ENCODE measurements at places on chromosomes 12 and 14.

DNA sequence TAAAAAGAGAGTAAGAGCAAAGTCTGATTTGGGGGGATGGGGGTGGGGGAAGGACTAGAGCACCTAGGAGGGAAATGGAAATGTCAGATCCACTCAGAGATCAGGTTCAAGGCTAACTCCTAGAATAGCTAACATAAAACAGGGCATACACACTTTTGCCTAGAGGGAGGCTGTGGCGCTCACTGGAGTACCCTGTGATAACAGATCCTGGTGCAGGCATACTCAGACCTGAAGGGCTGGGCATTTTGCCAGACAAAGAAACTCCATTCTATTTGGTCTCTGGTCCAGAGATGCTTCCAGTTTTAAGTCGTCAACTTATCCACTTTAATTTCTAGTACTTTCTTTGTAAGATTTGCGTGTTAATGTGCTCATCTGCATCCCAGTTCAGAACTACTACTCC, 5.8 kb downstream of the CTDSP2 start:
- DNase-seq = no peak

DNA sequence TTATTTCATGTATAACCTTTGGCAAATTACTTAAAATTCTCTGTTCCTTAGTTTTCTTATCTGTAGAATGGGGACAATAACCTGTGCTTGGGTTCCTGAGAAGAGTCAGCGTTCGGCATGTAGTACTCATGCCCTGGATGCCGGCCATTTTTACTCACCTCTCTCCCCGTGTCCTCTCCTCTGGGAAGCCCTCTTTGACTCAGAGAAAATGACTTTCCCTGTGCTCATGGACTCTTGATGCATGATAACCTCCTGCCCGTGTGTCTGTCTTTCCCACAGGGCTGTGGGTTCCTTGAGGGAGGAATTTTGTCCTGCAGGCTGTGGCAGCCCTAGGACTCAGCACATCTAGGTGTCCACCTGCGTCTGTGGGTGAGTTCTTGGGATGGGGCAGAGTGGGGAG, 5.8 kb upstream of the C1RL start:
- DNase-seq = no peak

DNA sequence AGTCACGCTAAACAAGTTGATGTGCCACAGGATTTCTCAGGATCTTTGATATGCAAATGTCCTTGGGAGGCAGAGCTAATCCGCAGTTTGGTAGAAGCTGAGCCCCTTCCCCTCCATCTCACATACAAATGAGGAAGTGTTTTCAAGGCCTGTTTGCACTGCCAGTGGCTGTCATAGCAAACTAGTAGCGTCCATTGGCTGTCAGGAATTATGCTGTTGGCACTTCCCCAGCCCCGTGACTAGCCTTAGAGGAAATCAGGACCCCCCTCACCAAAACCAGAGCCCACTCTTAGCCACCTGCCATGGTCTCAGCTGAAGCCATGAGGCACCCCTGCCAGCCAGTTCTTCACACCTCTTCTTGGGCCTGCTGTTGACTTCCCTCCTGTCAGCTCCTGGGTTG, 253.9 kb downstream of the CACNA1C start:
- no peak for DNase-seq

GRCh38 chr14:22448035-22448904, 140.8 kb downstream of the DAD1 start:
- no peak for DNase-seq

DNA sequence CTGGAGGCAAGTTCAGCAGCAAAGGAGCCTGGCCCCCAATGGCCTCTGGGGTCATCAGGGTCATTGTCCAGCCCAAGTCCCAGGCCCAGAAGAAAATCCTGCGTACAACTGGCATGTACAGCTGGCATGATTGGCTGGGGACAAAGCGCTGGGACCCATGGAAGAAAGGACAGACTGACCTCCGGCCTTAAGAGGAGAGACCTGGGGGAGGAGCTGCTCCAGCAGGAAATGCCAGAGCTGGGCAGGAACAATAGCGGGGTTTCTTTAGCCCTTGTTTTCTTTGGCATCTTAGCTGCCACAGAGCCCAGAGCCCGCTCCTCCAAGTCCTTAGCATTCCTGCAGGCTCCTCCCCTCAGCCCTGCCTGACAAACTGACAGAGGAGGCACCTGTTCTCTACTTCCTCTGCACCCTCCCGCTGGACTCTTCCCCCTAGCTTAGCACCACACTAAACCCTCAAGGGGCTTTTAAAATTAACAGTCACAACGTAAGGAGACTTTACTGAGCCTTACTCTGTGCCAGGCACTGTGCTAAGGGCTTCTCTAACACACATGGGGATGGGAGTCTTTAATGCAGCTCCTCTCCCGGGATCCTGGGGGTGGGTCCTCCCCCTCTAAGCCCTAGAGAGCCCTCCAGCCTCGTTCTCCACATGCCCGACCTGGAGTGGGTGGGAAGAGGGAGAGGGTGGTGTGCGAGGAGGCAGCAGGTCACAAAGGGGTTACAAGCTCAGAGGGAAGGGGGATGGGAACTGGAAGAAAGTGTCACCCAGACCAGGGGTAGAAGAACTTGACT, 1.8 kb upstream of the AQP5 start:
- DNase-seq = no peak

DNA sequence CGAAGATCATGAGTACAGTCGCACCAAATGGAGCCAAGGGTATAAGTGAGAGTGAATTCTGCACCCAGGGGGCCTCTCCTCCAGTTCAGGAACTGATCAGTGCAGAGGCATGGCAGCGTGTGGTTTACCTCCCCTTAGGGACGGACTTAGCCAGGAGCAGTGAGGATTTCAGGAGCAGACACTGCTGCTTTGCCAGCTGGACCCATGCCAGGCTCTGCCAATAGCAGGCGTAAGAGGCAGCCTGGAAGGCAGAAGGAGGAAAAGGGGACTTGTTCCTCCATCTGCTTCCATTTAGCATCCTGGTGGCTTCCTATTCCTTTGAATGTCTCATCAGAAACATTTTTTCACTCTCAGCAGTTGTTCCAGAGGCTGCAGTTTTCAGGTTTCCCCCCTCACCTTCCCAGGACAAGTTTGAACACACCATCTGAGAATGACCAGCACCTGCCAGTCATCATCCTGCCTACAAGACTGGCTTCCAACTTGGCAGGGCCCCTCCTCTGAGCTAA, 137.0 kb upstream of the LMNTD1 start:
- no peak for DNase-seq

DNA sequence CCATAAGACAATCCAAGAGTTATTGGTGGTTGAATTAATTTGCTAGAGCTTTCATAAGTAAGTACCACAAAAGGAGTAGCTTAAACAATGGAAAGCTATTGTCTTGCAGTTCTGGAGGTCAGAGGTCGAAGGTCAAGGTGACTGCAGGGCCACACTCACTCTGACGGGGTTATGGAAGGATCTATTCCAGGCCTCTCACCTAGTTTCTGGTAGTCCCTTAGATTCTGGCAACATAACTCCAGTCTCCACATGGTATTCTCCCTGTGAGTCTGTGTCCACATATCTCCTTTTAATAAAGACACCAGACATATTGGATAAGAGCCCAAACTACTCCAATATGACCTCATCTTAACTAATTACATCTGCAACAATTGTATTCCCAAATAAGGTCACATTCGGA, 273.4 kb downstream of the FOXN3 start:
- no peak for DNase-seq

GRCh38 chr12:14824012-14824634, 10.1 kb upstream of the SMCO3 start:
- DNase-seq = no peak

DNA sequence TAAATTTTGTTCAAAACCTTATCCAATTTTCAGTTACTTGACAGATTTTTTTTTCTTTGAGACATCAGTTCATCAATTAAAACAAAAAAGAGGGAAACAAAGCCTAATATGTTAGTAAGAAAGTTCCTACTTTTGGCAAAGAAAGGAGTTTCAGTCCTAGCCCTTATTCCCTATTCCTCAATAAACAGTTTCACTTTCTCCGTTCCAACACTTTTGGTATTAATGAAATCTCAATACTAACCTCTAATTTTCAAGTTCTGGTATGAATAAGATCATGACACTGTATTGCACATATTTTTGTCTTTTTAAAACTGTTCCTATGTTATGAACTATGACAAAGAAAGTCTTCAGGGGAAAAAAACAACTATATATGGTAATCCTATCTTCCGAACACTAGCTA, 48.4 kb downstream of the RPS6KA5 start:
- no peak for DNase-seq

DNA sequence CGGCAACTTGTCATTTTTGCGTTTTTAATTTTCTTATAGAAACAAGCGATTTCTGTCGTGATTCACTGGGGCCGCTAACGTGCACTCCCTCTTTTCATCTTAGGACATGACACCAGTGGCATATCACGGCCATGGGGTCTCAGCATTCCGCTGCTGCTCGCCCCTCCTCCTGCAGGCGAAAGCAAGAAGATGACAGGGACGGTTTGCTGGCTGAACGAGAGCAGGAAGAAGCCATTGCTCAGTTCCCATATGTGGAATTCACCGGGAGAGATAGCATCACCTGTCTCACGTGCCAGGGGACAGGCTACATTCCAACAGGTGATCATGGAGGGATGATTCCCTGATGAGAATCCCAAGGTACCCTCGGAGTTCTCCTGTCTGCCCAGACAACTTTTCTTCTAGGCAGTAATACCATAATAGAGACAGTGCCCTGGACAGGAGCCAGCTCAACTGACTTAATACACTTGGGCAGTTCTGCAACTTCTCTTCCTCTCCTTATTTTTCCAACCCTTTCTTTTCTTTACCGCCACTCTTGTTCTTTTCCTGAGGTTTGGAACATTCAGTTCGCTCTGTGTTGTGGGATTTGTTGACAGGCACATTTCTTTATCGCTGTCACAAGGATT, 821 bp downstream of the TMEM106C start:
- no peak for DNase-seq

DNA sequence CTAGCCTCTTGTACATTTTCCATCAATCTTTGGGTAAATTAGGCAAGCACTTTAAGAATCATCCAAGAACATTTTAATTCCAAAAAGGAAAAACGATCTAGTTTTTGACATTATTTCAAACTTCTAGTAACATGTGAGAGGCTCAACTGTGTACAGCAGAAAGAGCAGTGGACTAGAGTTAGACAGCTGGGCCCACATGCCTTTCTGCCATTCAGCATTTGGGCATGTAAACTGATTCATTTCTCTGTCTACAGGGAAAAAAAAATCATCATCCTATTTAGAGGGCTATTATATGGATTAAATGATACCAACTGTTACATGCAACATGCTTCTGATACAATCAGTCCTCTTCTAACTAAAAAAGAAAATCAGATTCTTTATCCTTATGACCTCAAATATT, 17.7 kb downstream of the ATP2B1 start:
- no peak for DNase-seq

GRCh38 chr12:6092784-6093722, 31.4 kb downstream of the VWF start:
- no peak for DNase-seq

DNA sequence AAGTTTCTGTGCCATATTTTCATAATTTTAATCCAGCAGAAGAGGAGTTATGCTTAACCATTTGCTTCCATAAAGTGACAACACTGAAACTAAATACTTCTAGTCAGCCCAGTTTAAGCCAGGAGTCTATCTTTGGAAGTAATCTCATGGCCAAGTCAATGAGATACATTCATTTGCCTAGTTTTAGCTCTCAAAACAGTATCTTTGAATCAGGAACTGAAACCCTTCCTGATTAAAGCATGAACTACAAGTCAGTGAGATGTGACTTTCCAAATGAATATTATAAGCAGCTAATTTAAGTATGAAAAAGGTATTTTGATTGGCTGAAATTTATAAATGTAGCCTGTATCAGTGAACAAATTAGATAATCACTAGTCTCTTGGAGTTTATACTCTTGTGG, 491.5 kb downstream of the SLC6A15 start:
- DNase-seq = no peak

GRCh38 chr12:111446631-111447570, 41.2 kb downstream of the SH2B3 start:
- DNase-seq = no peak

- no peak for DNase-seq
These were observed 710.1 kb upstream of the STXBP6 start for GRCh38 chr14:25759920-25760655.

DNA sequence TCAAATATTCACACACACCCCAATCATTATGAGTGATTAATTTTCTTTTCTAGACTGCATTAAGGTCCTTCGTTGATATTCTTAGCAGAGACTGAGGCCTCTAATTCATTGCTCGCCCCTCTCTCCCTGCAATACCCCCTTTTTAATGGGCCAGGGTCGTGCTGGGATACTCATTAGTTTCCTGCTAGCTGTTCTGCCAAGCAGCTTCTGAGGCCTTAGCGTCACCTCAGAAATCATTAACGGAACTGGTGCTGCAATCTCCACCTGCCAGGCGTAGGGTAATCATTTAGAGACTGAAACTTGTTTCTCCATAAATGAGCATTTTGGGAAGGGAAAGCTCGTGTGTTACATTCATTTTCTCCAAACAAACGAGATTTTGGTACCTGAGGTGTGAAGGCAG, 1054.7 kb downstream of the GALC start:
- DNase-seq = no peak

GRCh38 chr12:6084969-6085450, 39.5 kb downstream of the VWF start:
- no peak for DNase-seq

- no peak for DNase-seq
These were observed 332.6 kb downstream of the NOVA1 start for GRCh38 chr14:26265170-26265685.

- no peak for DNase-seq
These were observed 95.9 kb downstream of the SLC35F4 start for GRCh38 chr14:57769863-57770523.

DNA sequence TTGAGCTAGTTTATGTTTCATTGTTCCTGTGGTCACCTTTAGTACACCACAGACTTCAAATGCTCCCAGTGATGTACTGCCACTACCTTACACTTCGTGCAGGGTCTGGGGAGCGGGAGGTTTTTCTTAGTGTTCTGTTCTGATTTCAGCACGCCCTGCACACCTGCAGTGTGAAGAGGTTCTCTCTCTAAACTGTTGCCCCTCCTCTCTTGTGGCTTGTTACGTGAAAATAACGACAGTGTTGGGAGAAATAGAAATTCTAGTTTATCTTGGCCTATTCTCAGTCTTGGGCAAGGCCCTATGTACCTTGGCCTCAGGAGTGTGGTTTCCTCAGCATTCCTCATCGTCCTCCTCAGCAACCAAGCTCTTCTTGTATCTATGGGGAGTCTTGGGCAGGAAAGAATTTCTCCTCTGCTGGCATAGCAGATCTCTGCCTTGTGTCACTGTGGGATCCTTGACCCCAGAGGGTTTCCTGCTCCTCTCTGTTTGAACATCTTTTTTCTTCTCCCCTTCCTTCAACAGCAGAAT, 48.6 kb downstream of the EIF2S3B start:
- DNase-seq = no peak

- DNase-seq = no peak
These were observed 2.0 kb downstream of the HOXC5 start for GRCh38 chr12:54034785-54035310.

DNA sequence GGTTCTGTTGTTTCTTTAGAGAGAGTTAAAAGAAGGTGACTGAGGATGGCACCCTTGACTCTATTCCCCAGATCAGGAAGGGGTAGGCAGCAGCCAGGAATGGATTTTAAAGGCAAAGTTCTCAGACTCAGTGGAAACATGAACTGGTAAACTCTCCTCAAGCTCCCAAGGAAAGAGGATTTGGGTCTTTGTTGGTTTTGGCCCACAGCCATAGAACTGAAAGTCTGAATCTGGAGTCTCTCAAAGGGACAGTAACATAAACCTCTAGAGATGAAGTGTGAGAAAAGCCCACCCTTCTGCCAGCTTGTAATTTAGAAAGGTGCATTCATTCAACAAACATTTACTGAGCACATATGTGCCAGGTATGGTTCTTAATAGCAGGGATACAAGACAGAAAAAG, 28.6 kb upstream of the BLTP3B start:
- no peak for DNase-seq
